Activated CD4-positive, alpha-beta T cell treated with anti-CD3 and anti-CD28 coated beads, Interleukin-2, amount 50 U/mL, for 1 hour (primary cell): ENCODE measurements at places on chromosomes 6 and 20.

DNA sequence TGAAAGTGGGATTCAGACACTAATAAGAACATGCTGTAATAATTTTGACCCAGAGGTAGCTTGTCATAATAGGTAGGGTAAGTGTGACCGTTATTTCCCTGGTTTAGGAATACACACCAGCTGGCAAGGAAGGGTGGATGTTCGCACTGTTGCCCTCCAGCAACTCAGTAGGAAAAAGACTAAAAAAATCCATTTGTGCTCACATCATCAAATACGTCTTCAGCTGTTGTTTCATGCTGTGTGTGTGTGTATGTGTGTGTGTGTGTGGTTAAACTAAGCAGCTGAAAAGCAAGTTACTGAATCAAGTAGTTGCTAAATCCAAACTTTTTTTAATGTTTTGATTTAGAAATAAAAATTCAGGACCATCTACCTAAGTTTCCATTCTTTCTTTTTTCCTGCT lies 218.7 kb downstream of the TRDN start:
- DNase-seq: no peak

GRCh38 chr20:58603721-58604120 lies 47.4 kb upstream of the STX16 start:
- no peak for DNase-seq

DNA sequence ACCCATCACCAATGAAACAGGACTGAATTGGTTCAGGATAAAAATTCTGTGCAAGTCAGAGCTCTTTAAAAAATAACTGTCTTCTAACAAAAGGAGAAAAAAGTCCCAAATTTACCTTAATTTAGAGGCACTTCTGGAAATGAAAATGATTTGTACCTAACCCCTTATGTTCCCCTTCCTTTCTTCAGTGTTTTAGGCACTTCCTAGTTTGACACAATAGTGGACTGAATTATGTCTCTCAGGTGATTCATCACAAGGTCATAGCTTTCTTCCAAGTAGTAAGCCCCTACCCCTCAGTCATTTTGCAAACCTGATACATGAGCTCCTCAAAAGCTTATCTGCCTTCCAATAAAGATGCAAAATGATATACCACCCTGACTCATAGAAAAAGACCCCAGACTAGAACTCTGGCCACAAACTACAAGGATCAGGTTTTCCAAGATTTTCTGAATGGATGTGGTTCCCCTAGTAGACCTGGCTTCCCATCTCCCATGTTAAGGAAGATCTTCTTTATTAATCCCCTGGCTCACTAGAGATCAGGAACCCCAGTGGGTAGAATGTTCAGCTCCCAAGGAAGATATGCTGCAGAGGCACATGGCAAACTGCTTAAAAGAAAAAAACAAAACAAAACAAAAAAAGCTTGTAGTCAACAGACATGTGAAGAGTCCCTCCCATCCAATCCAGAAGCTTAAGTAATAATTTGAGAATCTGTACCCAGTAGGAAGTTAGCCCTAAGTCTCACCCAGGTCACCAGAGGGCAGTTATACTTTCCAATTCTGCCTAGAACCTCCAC lies 3.6 kb downstream of the PPP1R10 start:
- DNase-seq: no peak

GRCh38 chr6:27178860-27179259 lies 68.6 kb upstream of the PRSS16 start:
- no peak for DNase-seq

- no peak for DNase-seq
Observed at GRCh38 chr6:105936972-105937371, 149.2 kb upstream of the PRDM1 start.

DNA sequence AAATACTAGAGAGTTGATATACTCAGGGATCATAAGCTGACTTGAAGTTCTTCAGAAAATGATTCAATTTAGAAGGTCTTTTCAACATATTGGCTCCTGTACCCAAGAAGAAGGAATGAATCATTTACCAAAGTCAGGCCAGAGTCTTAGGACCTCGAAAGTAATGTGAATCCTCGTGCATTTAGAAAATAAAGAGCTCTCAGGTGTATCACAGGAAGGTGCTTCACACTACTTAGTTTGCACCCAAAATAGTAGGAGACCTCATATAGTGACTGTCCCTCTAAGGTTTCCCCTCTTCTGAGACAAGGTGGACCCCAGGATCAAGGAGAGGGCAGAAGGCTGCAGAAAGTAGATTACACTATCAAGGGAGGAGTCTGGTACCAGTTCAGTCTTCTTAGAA lies 71.8 kb downstream of the F13A1 start:
- no peak for DNase-seq

DNA sequence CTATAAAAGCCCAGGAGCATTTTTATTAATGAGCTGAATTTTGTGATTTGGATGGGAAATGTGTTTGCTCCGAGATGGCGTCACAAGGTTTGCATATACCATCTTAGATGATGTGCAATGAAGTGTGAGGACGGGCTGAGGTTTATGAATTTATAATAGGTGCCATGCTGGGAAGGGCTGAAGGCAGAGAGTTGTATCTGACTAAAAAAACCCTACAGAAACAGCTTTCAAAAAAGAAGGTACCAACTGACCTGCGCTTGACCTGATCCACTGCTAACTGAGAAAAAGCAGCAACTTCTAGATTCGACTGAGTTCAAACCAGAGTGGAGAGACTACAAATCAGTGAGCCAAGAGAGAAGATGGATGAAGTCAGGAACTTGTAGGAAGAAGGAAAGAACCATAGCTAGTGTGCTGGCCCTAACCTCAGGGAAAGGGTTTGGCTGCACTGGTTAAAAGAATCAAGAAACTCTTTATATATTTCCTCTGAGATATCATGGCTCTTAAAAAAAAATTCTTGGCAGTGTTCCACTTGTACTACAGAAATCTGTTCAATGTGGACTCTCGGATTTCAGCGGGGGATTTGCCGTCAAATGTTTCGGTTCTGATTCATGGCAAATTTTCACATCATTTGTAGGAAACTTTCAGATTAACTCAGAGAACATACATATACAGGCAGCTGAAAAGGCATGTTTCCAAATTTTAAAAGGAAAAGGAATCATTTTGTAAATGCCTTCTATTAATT lies 56.5 kb upstream of the HDGFL1 start:
- no peak for DNase-seq

- DNase-seq: no peak
Observed at GRCh38 chr6:131894493-131895424, 56.4 kb downstream of the CCN2 start.

DNA sequence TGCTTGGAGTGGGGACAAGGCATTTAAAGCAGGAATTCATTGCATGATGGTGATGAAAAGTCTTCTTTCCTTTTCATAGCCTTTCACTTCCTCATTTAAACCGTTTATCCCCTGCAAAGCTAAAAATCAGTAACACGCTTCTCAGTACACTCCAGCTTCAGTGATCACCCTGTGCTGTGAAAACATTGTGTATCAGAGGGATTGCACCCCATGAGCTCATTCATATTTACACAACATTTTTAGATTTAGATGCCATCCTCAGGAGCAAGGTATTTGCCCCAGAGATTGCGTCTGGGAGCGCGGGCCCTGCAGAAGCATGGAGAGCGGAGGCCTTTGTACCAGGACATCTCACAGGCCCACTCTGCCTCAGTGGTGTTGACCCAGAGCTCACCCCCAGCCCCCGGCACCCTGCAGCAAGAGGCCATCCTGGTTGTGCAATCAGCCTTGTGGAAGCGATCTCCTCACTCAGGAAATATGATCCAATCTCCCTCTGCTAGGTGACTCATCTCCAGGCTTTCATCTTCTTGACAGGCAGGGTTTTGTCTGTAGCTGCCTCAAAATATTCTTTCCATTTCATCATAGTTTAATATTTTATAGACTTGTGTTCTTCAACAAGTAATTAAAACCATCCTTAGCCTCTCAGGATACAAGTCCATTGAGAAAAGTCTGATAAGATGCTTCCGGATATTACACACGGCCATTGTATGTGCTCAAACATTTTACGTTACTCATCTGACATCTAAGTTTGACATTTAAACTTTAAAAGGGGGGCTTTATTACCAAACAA lies 38.9 kb upstream of the THBS2 start:
- DNase-seq: no peak

- no peak for DNase-seq
Observed at GRCh38 chr6:146851837-146852236, 253.1 kb downstream of the ADGB start.

DNA sequence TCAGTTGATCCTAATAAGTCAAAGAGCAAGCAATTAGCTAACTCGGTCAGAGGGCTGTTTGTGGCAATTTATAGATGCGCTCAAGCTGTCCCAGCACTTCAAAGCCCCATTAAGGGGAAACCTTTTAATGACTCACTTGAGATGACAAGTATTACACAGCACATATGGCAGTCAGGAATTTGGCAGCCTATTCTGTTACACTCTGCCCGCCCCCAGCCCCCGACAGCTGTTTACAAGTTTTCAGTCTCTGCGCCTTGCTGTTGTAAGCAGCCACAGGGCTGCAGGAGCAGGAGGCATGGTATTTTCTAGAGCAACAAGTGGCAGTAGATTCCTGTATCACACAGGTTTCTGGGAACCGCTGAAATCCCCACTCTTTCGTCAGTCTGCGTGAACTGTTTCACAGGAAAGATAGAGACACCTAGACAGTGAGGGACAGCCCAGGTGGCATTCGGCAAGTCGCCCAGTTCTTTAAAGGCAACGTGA lies 263.0 kb downstream of the FOXC1 start:
- DNase-seq: no peak

GRCh38 chr6:158773581-158774449 lies 45.4 kb downstream of the EZR start:
- DNase-seq: no peak

GRCh38 chr6:134821928-134822864 lies 127.7 kb downstream of the ALDH8A1 start:
- DNase-seq: no peak

DNA sequence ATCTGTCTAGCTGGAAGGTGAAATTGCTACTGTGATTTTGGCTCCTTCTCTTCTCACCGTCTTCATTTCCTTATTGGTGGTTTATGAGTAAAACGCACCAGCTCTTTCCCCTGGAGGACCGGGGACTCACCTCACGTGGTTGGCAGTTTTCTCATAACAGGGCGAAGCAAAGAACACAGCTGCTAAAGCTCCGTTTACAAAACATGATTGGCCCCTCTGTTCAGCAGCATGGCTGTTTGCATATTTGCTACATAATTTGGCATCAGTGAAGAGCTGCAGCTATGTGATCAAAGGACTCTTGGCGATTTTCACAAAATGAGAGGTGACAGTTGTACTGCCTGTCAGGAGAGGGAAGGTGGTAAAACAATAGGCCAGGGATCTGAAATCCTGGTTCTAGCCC lies 20.5 kb upstream of the TMEM181 start:
- DNase-seq: no peak

GRCh38 chr6:3324262-3324942 lies 65.7 kb downstream of the PSMG4 start:
- no peak for DNase-seq

- no peak for DNase-seq
Observed at GRCh38 chr6:142132625-142133024, at the start of gene GJE1. TSS of gene GJE1 (plus strand) at chr6:142132925. CDS start at chr6:142133159, 234 bp downstream.

- DNase-seq: no peak
Observed at GRCh38 chr20:13333793-13334192, 112.7 kb downstream of the ISM1 start.

GRCh38 chr6:39215640-39216158 lies 13.6 kb downstream of the KCNK5 start:
- DNase-seq: no peak

DNA sequence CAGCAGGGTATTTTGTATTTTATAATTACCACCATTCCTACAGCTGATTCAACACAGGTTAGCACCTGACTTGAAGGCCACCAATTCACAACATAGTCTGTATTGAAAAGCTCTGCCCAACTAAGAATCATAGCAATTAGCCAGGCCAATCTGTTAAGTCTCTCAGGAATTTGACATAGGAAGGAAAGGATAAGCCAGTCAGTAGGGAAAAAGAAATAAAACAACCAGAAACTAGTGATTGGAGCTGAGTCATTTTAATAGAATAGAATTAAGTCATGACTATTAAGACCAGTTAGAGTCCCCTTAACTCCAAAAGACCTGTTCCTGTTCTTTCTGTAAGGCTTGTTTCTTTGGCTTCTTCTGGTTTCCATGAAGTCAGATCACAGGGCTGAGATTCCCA lies 8.1 kb downstream of the RANBP9 start:
- no peak for DNase-seq

DNA sequence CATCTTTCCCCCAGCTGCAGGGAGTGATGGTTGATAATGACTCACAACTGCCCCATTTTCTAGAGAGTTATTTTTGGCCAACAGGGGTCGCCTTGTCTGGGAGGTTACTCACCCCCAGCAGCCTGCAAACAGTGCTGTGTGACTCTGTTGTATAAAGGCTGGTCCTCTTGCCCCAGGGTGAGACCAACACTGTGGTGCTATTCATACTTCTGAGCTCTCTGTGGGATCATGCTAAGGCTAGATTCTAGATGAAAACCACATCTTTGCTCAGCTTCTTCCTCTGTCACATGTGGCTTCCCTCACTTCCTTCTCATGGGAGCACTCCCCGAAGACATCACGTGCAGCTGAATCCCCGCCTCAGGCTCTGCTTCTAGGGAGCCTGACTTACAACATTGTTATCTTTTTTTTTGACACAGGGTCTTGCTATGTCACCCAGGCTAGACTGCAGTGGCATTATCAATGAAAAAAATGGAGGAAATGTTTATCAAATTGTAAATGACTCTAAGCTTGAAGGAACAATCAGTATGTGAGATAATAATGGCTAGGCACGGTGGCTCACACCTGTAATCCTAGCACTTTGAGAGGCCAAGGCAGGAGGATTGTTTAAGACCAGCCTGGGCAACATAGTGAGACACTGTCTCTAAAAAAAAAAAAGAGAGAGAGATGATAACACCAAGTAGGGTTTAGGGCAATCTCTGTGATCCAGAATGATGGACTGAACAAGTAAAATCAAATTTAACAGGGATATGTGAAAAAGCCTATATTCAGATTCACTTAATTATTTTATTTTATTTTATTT lies 55.7 kb upstream of the SLC23A2 start:
- peak; percentile 58 for DNase-seq
